ENCODE measurements at places on chromosomes 3 and 15.

- DNase-seq: no peak
Measured at GRCh38 chr3:191135175-191135574, 63.9 kb upstream of the OSTN start.

- DNase-seq: no peak
Measured at GRCh38 chr3:146468671-146469149, 651 bp downstream of the PLSCR2 start.

- no peak for DNase-seq
Measured at GRCh38 chr15:77503764-77504163, 83.1 kb downstream of the HMG20A start.

GRCh38 chr15:69854001-69854400 lies 243.7 kb downstream of the TLE3 start:
- DNase-seq: no peak

DNA sequence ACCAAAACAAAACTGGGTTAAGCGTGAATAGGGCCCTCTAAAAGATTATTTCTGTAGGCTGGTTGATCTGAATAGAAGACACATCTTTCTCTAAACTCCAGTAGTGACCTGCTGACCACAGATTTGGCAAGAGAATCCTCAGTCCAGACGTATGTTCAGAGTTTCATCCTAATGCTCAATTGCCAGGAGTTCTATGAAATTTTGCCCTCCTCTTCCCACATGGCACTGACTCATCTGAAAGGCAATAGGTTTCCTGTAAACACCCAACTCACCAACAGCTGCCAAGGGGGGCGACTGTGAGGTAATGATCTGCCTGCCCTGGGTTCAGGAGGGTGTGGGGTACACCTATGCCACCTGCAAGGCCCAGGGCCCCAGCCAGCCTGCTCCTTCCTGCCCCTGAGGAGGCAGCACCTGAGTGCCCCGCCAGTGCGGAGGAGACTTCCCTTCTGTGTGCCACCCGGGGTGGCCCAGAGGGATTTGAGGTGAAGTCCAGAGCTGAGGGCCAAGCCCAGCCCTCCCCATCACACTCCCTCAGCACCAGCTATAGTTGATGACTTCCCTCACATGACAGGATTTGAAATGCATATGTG lies 8.4 kb upstream of the PLA2G4D start:
- no peak for DNase-seq

- no peak for DNase-seq
Measured at GRCh38 chr15:61951949-61952348, 108.3 kb downstream of the VPS13C start.

DNA sequence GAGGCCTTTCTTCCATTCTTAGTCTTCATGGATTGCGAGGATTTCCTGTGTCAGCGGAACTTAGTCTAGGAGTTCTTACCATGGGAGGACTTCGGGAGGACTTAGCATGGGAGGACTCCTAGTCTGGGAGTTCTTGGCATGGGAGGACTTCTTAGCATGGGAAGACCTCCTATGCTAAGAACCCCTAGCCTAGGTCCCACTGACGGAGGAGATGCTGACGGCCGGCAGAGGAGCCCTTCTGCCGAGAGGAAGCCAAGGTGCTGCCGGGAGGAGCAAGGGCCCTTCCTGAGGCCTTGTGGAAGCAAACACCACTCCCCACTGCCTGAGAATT lies 35.6 kb upstream of the LDHAL6B start:
- DNase-seq: no peak

- DNase-seq: peak; percentile 95
Measured at GRCh38 chr15:63600616-63601025, 3.4 kb downstream of the FBXL22 start.

GRCh38 chr15:85689729-85690128 lies 105.0 kb downstream of the KLHL25 start:
- peak; percentile 75 for DNase-seq

- DNase-seq: peak; percentile 98
Measured at GRCh38 chr3:123201557-123202427, at the start of gene SEC22A. SEC22A (plus strand) TSS chr3:123201943; CDS start chr3:123209218, 7,275 bp downstream.

DNA sequence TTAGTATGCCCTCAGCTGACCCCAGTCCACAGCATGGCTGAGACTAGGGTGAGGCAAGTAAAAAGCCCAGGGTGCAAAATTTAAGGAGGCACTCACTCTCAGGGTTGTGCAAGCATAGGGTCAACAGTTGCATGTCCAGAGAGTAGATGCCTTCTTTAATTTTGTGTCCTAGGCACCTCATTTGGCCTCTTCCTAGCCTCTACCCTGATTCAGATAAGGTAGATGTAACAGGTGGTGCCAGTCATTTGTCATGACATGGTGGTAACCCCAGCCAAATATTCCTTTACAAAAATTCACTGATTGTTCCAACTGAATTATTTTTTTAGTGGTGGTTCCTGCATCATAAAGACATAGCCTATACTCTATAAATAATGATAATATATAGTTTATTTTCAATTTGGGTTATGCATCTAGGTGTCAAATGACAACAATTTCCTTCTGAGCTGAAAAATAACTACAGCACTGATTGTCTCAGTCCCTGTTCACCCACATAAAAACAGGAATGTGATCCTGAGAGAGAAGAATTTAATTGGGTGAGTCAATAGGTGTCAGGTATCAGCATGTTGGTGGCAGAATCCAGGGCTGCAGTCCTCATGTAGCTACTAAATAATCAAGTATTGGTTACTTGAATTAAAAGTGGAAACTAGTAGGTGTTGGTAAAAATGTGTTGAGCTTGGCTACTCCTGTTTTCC lies 44.2 kb upstream of the TIPARP start:
- DNase-seq: no peak

- peak; percentile 60 for DNase-seq
Measured at GRCh38 chr3:13480340-13481318, 523 bp downstream of the HDAC11 start.

DNA sequence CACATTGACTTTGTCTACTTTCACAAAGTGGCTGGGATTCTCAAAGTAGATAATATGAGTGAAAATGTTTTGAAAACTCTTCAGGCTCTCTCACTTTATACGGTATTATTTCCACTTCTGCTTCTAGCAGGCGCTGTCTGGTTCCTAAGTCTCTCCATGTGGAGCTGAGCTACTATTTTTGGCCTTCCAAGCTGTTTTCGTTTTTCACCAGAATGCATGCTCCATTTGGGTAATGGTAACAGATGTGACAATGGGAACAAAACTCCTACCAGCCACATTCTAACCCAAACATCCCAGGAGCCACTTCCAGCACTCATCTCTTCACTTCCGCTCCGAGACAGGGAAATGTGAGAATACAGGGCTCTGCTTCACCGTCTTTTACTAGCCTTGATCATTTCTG lies 586.7 kb downstream of the NTRK3 start:
- DNase-seq: no peak

- DNase-seq: no peak
Measured at GRCh38 chr15:83462953-83463433, 15.9 kb downstream of the SH3GL3 start.

GRCh38 chr15:25739687-25740121 lies 123.4 kb downstream of the ATP10A start:
- DNase-seq: peak; percentile 63

- DNase-seq: no peak
Measured at GRCh38 chr3:133152056-133152455, 113.9 kb downstream of the TMEM108 start.

GRCh38 chr3:175311946-175312345 lies 452.8 kb downstream of the NAALADL2 start:
- no peak for DNase-seq

GRCh38 chr3:64382153-64382552 lies 156.9 kb upstream of the PRICKLE2 start:
- no peak for DNase-seq

GRCh38 chr3:187274977-187275338 lies 16.6 kb downstream of the MASP1 start:
- DNase-seq: no peak

- DNase-seq: no peak
Measured at GRCh38 chr3:72345237-72345878, 502.9 kb downstream of the SHQ1 start.

- no peak for DNase-seq
Measured at GRCh38 chr3:156148946-156149381, 28.6 kb downstream of the KCNAB1 start.

GRCh38 chr15:67389975-67390374 lies 131.0 kb upstream of the C15orf61 start:
- no peak for DNase-seq

DNA sequence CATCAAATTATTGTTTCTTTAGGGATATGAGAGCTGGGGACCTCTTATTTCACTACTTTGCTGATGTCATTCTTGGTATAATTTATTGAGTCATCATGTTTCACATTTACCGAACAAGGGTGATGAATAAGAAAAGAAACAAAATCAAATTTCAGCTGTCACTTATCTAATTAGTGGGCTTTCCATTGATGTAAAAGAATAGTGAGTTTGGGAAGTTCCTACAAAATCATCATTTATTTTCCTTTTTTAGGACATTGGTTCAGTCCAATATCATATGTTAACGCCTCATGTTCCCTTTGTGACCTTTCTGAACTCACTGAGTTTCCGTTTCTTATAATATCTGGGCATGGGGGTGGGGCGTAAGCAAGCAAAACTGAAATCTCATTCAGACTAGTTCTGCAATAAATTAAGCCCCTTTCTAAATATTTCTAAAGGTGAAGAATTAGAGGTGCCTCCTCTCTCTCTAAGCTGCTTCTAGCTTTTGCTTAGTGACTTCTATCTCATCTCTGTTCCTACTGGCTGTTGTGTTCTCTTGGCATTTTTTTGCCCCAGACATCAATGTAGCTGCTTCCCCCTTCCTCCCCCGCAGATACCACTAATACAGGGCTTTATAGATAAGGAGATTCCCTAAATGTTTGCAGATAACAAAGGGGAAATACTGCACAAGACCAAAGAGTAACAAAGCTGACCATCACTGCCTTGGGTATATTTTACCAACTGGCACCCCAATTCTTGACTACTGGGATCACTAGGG lies 238.0 kb upstream of the CTNNB1 start:
- peak; percentile 20 for DNase-seq

DNA sequence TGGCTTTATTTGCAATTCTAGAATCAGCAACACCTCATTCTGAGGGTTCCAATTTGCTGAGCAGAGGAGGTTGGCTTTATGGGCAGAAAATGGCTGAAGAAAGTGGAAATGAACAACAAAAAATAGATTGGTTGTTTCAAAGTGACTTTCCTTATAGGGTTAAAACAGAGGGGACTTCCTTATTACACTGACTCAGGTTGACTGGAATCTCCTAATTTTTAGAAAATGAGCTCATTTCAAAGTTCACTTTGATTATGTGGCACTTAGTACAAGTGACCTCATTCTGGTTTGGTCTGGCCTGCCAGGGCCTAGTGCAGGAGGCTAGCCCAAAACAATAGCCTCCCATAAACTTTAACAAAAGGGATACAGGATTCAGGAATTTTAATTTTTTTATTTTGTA lies 41.4 kb downstream of the NFKBIZ start:
- DNase-seq: peak; percentile 33

DNA sequence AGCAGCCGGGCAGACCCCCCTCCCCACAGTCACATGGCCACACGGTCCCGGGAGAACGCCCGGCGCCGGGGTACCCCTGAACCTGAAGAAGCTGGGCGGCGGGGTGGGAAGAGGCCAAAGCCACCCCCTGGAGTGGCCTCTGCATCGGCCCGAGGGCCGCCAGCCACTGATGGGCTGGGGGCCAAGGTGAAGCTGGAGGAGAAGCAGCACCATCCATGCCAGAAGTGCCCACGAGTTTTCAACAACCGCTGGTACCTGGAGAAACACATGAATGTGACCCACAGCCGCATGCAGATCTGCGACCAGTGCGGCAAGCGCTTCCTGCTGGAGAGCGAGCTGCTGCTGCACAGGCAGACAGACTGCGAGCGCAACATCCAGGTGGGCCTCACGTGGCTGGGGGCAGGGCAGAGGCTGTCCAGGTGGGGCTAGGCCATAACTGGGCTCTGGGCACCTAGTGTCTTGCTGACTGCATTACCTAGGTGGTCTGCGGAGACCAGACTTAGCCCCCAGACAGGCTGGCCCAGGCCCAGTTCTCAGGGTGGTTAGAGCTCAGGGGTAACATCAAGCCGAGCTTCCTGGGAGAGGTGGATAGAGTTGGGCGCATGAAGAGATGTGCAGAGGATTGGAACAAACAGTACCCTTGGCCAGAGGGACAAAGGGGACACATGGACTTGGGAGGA lies 6.1 kb downstream of the ZBTB47 start:
- DNase-seq: no peak

DNA sequence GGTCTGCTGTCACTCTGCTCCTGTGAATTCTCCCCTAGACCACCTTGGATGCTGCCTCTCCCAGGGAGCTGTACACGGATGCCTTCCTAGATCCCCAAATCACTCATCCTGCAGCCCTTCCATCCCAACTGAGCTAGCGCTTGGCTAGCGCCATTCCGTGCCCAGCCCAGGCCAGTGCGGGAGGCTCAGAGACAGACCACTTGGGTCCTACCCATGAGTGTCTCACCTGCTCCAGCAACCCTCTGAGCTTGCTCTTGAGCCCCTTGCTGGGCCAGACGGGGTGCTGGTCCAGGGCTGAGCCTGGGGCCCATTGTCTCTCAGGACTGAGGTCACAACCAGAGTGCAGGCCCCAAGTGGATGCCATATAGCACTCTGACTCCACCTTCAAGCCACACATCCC lies 17.7 kb downstream of the SH2D7 start:
- no peak for DNase-seq

GRCh38 chr3:42755681-42756578 lies 17.1 kb downstream of the CCDC13 start:
- peak; percentile 42 for DNase-seq

- no peak for DNase-seq
Measured at GRCh38 chr15:38182900-38183299, 69.7 kb upstream of the SPRED1 start.

- no peak for DNase-seq
Measured at GRCh38 chr3:41690766-41691563, 270.9 kb downstream of the ULK4 start.

DNA sequence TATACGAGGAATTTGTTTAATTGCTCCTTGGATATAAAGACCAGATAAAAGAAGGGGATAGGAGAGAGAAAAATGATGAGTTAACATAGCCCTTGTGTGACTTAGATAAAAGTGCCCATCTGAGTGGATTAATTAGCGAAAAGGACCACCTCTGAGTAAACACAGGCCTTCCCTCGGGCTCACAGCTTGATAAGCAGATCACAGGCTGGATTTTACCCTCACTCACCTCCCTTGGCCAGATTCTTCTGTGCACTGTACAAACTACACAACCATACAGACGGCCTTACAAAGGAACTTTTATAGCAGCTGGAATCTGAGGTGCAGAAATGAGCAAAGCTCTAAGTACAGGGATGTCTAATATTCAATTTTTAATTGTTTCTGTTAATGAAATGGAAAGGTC lies 112.4 kb upstream of the STT3B start:
- DNase-seq: no peak

GRCh38 chr3:18238332-18238731 lies 186.8 kb downstream of the SATB1 start:
- DNase-seq: no peak

GRCh38 chr15:32855942-32856341 lies 138.1 kb downstream of the GREM1 start:
- DNase-seq: no peak

GRCh38 chr3:169256796-169257522 lies 406.6 kb downstream of the MECOM start:
- no peak for DNase-seq

DNA sequence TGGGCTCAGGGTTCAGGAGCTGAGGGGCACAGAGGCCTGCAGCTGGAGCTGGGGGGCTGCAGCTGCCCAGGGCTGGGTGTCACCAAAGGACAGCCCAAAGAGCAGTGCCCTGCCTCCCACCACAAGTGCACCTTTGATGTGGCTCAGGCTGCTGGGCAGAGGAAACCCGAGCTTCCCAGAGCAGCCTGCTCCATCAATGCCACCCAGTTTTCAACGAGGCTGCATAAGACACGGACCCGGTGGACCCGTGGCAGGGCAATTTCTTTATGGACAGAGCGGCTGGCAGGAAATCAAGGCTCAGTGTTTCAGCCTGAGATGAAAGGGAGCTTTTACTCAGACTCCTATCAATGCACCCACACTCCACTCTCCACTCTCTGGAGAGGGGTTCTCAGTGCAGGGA lies 18.7 kb downstream of the SEMA5B start:
- DNase-seq: no peak

Data from activated CD4-positive, alpha-beta T cell treated with anti-CD3 and anti-CD28 coated beads for 36 hours (primary cell).